ENCODE measurements at places on chromosomes 5 and 9.

GRCh38 chr5:40413743-40414142 is 266.0 kb upstream of the PTGER4 start:
- no peak for DNase-seq

DNA sequence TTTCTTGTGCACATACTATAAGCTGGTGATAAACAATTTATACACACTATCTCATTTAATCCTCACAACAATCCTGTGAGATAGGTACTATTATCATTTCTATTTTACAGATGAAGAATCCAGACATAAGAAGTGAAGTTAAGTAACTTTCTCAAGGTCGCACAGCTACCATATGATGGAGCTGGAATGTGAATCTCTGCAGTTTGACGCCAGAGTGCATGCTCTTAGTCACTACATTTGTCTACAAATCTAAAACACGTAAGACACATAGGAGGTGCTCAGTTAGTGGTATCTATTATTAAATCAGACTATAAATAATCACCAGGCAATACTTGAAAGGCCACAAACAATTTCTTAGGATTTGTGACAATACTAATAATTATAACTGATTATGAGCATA is 45.0 kb upstream of the CDKN2B start:
- DNase-seq, result no peak

- DNase-seq, result no peak
These were observed 19.5 kb downstream of the SLC22A5 start for GRCh38 chr5:132389051-132389331.

GRCh38 chr5:23977997-23978396 is 470.6 kb downstream of the PRDM9 start:
- no peak for DNase-seq

DNA sequence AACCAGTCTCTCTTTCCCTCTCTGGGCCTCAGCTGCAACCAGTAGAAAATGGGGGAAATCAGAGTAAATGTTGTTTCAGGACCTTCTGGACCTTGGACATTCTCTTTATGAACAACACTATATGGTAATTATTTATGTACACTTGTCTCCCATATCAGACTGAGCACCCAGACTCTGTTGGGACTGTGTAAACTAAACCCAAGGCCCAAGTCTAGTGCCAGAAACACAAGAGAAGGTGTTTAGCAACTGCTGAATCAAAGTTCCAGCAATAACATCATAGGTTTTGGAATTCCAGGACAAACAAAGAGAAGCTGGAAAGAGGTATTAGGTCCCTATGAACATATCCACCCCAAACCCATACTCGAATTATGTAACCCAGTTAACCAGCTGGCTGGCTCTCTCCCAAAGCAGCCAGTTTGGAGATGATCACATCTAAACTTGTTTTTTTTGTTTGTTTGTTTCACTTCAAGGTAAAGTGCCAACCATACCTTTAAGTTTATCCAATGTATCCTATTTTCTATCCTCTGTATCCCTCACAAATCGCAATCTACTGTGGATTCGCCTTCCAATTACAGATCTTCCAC is 1.9 kb upstream of the RNF38 start:
- DNase-seq, result no peak

DNA sequence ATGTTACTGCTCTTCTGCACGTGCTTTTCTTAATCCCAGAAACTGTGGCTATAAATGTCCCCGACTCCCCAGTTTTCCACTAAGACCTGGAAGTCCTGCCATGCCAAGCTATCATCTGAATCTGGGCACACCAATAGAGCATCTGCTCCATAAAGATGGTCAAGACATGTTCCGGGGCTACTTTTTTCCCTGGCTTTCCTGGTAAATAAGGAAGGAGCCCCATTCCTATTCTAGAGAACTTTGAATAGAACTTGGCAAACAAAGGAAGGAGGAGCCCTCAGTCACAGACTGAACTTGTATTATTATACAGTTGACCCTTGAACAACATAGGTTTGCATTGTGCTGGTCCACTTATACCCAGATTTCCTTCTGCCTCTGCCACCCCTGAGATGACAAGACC is 182.9 kb downstream of the CCDC192 start:
- no peak for DNase-seq

GRCh38 chr9:12915366-12915954 is 140.6 kb downstream of the LURAP1L start:
- no peak for DNase-seq

DNA sequence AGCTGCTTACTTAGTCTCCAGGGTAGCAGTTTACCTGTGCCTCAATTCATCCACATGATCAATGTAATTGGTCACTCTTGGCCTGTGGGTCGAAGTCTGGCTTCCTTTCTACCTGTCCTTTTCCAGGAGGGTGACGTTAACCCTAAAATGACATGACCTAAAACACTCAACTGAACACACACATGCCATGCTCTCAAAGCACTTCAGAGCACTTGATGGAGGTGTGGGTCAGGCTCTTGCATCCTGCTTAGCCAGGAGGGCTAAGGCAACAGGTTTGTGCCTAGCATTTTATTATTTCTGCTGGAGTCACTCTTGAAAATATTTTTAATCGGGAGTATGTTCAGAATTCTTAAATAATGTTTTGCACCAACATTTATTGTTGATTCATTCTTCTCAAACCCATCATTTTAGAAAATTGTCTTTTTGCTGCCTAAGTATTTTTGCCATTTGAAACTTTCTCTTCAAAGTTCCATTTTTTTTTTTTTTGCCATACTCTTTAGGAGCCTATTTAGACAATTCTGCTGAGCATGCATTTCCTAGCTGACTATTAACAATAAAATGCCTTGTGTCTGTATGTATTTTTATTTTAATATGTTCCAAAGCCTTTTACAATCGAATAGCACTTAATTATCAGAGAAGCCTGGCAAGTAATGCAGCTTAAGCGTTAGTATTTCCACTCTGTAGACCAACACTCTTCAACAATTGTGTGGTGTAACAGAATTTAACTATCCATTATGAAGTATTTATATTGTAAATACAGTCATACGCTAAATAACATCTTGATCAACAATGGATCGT is 59.1 kb downstream of the ATP10B start:
- DNase-seq, result no peak

DNA sequence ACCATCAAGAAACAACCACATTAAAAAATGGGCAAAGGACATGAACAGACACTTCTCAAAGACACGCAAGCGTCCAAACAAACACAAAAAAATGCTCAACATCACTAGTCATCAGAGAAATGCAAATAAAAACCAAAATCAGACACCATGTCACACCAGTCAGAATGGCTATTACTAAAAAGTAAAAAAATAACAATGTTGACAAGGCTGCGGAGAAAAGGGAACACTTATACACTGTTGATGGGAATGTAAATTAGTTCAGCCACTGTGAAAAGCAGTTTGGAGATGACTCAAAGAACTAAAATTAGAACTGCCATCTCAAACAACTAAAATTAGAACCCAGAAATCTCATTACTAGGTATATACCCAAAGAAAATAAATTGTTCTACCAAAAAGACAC is 80.4 kb downstream of the CAAP1 start:
- DNase-seq, result no peak

GRCh38 chr9:16248822-16249221 is 621.6 kb downstream of the BNC2 start:
- DNase-seq, result no peak

Measured in NCI-H1694 (cell line).